Ureter (tissue), 1 donor: ENCODE measurements at places on chromosomes 11 and 22. TPM values are rescaled to one million over a fixed set of nuclear protein-coding genes. Genes with fewer than 3 reads are reported as not detected.

- no peak for DNase-seq
Observed at GRCh38 chr22:19497245-19497644, 17.5 kb downstream of the CDC45 start.

AGBL2 gene
- total RNA-seq = 4.9 TPM

CNGA4 gene
- 0.26 TPM for total RNA-seq

GRCh38 chr11:35511666-35512065, 13.8 kb downstream of the PAMR1 start:
- DNase-seq = no peak

DNA sequence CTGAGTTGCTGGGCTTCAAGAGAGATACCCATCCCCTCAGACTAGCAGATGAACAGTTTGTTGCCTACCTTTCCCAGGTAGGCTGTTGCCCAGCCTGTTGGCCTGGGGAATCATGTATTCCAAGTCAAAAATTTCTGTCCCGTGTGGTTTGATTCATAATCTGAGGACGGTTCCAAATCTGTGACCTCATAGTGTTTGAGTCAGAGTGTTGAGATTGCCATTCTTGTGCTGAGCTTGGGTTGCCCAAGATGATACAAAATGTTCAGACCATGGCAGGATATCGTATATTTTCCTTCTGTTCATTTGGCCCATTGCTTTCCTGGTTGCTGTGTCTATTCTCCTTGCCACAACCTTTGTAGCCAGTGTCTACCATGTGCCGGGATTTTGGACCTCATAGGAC, 64.3 kb downstream of the CYB5R2 start:
- DNase-seq = no peak

DNA sequence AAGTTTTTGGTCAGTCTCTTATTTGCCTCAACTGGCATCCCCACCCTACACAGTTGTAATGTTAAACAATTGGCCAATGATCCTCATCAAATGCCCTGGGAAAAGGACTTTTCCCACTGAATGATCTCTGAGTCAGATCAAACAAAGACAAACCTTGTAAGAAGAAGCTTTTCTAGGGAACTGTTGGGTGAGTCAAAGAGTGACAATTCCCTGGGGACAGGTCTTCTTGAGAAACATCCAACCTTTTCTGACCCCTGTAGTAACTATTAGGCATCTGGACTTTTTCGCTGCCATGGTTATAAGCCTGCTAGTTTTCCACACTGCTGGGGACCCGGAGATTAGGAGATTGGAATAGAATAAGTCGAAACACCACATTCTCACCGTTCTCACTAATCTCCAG, 789.8 kb upstream of the API5 start:
- DNase-seq = no peak

BDNF gene
- total RNA-seq = 6.0 TPM

- DNase-seq = no peak
Observed at GRCh38 chr22:18997925-18998315, 61.8 kb upstream of the PRODH start.

PKNOX2 gene
- 7.3 TPM for total RNA-seq
